ENCODE measurements at places on chromosomes 4 and X.

DNA sequence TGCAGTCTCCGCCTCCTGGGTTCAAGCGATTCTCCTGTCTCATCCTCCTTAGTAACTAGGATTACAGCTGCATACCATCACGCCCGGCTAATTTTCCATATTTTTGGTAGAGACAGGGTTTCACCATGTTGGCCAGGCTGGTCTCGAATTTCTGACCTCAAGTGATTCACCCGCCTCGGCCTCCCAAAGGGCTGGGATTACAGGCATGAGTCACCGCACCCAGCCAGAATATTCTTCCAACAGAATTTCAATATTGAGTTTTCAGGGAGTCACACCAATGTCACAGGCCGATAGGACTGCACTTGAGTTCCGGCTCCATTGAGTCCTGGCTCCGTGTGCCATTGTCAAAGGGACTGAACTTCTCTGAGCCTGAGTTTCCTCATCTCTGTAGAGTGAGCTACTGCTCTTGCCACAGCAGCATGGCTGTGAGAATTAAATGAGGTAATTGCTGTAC is 82.9 kb downstream of the CLCN4 start:
- DNase-seq, result no peak

DNA sequence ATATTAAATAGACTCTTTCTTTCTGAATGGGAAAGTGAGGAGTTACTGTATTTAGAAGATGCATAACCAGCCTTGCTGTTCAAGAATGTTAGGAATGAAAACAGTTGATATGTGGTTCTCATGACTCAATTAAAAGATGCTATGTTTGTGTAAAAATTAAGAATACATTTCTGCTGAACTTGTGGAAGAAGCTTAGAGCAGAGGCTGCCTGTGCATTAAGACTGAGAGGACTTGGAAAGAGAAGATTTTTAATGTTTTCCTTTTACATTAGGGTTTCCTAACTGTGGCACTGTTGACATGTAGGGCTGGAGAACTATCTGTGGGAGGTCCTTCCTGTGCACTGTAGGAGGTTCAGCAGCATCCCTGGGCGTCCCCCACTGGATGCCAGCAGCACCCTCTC is 137.7 kb downstream of the GPR143 start:
- DNase-seq, result no peak

DNA sequence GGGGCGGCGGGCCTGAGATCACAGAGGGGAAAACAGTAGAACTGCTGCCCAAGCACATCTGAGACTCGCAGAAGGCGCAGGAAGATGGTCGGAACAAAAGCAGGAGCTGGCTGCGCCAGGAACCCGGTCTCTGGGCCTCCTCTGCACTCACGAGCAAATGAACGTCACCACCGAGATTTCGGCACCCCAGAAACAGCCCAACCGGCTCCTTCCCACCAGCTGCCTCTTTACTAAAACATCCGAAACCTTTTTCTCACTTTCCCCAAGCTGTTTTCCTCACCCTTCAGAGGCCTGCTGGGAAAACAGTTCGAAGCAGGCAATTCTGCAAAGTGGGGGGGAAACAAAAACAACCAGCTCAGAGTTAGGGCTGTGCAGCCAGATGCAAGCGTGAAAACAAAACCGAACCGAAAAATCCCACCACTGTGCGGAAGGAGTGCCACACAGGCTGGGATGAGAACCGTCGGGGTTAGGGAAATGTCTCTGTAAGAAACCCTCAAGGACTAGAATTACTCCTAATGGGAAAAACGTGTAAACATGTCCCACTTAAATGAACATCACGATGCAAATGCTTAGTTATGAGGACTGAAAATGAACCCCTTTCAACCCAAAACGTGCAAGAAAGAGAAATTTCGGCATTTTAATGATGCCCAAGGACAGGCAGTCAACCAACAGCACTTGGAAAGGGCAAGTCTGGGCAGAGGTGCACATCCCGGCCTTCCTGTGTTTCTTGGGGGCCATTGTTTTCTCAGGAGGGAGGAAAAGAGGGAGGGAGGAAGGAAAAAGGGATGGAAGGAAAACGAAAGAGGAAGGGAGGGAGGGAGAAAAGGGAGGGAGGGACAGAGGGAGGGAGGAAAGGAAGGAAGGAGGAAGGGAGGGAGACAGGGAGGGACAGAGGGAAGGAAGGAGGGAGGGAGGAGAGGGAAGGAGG is 15.8 kb downstream of the DHRSX start:
- DNase-seq, result no peak

- no peak for DNase-seq
These were observed 1.6 kb upstream of the PDGFRA start for GRCh38 chr4:54227256-54228055.

DNA sequence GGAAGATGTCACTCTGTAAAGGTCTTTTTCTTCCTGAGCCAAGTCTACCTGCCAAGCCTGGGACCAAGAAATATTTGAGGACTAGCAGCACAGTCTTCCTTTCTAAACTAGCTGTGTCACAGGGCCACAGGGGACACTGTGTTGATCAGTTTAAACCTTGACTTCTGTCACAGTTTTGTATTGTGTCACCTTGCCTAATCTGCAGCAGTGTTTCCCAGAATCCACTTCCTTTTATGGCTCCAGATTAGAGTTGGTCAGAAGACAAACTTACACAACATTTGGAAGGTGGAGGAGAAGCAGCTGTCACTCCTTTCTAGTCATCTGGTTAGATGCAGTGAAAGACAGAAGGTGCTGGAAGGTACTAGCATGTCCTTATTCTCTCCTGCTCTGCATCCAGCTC is 143.1 kb upstream of the BCOR start:
- no peak for DNase-seq

- DNase-seq, result no peak
These were observed 356.0 kb upstream of the RASGEF1B start for GRCh38 chr4:81827577-81828202.

DNA sequence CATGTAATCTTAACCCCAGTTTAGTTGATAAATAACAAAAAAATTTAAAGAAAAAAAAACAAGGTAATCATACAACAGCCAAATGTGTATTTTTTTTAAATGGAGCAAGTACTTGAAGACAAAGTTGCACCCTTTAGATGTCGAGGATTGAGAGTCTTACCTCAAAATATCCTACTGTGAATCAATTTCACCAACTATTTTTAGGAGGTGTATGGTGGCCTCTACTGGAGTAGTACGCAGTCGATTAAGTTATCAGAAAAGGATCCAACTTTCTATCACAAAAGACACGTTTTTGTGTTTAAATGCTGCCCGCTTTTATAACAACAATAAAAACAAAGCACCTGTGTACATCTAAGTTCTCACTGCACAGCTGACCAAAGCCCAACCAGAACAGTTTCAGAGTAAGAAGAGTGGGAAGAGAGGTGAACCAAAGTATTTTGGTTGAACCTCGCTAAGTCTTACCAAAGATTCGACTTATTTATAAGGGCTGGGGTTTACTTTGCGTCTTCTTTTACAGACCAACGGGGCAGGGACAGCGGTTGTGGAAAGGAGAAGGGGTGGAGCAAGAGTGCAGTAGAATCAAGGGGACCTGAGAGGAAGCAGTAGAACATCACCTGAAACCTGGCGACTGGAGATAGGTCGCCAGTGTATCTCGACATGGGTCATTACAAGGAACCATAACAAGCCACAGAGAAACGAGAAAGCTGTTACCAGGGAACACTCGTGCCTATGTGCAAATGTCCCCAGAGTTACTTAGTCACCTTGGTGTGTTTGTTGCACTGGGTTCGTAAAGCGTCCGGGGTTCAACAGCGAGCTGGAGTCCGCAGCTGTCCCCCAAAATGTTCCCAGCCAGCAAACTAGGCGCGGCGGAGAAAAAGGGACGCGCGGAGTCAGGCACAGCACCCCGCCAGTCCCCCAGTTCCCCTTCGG is 1.1 kb downstream of the RPS6KA6 start:
- no peak for DNase-seq

GRCh38 chr4:11597506-11597905 is 168.8 kb upstream of the HS3ST1 start:
- DNase-seq, result peak; percentile 49

DNA sequence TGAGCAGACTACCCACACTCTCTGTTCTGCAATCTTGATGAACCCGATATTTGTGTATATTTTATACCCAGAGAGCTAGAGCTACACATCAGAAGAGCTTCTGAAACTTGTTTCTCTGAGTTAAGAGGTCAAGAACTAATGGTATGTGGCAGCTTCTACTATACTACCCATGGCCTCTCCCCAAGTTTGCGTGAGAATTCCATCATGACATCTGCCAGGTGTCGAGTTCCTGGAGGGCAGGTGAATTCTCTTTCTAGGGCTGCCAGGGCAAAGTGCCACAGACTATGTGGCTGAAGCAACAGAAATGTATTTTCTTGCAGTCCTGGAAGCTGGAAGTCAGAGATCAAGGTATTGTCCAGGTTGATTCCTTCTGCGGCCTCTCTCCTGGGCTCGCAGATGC is 4.4 kb downstream of the SORCS2 start:
- no peak for DNase-seq

Data from NCI-H2081 treated with DMSO at 0.1 percent for 48 hours (cell line).